AG04449 (cell line): ENCODE measurements at places on chromosomes 2 and 18.

- no peak for DNase-seq
These were observed 106.2 kb upstream of the BZW1 start for GRCh38 chr2:200705305-200706041.

DNA sequence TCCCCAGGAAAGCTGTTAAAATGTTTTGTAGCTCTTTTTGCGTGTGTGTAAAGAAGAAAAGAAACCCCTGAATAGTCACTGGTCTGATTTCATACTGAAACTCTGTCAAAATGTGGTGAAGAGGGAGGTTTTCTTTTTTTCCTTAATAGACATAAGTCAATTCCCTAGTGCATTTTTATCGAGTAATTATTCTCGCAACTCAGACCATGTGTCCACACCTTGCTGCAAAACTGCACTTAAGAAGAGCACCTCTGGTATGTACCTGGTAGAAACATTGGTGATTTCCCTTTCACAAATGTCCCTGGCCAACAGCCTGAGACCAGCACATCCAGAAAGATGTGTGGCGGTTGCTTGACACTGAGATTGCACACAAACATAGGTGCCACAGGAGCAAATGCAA is 159.9 kb downstream of the ZNF521 start:
- no peak for DNase-seq

DNA sequence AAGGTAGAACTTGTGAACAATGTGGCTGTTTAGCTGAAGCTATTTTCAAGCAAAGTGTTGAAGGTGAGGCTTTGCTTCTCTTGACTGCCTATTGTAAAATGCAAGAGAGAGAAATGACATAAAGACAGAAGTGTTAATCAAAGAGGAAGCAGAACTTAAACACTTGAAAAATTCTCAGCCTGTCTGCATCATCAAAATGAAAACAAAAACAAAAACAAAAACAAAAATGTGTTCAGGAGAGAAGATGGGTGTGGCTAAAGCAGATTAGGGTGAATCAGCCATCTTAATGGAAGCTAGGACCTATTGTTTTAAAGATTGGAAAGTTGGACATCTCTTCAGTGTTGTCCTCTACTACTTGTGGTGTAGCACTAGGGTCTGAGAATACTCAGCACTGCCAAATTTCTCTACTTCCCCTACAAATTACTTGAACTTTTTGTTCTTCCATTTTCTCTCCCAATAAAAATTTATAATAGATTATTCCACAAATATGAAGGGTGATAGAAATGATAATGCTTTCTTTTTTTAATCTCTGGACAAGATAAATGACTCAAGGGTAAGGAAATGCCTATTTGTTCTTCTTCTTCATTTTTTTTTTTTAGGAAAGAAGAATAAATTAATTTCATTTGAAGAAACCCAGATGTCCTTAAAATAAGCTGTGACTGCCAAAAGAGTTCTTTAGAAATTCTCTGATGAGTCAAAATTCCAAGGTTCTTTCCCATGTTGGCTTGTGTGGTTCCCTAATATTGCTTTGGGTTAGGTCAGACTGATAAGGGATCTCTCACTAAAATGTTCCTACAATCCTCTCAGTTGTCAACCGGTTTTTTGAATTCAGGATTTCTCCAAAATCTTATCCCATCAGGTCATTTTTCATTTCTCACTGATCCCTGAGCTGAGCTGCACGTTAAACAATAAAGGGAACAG is 571.2 kb upstream of the ZEB2 start:
- DNase-seq = no peak

- no peak for DNase-seq
These were observed 117.8 kb upstream of the LGALSL start for GRCh38 chr2:64336171-64336570.

DNA sequence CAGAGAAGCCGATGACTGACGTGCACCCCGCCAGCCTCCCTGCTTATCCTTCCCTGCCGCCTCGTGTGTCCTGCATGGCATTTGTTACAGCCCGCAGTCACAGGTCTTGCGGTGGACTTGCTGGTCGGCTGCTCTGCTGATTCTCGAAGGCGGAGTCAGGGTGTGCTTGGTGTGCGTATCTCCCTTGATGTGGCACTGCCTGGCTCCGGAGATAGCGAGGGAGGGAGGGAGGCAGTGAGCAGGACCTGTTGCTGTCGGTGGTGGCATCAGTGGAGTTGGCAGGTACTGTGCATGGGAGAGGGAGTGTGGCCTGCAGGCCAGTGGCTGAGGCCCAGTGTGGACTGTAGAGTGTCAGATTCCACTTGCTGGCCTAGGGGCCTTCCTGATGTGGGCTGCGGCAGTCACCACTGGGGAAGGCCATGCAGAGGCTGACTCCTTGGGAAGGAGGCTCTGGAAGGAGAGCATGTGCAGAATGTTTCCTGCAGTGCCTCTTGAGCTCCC is 198.9 kb downstream of the AGAP1 start:
- DNase-seq = no peak

DNA sequence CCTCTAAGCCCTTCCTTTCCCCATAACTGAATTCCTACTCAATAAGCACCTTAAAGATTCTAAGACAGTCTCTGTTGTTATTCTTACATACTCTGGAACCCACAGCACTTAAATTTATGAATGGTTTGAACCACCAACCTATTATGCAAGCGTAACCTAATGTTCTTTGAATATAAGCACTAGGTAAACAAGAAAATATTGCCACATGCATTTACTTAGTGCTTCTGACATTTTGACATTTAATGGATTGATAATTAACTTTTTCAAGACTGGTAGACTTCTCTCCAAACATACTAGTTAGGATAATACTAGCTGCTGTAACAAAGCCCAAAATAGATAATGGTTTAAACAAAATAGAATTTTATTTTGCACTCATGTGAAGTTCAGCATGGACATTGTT is 164.8 kb downstream of the ARHGAP15 start:
- DNase-seq = no peak

DNA sequence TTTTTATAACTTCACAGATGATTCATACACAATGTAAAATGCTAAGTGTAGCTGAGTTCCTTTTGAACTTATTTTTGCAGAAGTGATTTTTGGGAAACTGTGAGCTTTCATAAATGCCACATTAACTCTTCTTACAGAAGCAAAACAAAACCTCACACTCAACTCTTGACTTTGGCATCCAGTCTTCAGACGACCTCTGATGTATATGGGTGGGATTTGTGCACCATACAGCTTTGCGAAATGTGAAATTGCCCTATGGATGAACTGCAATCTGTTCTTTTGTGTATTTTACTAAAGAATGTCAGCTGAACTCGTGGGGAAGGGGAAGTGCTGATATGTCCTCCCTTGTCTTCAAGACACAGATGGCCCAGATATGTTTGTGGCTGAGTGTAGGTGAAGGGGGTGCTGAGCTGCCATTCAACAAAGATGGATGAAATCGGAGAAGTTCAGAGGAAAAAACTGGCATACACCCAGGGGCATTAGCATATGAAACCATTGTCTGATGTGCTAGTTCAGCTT is 218.3 kb downstream of the PTGR3 start:
- DNase-seq = no peak

- no peak for DNase-seq
These were observed 85.7 kb downstream of the SEPTIN10 start for GRCh38 chr2:109527846-109528705.

GRCh38 chr2:193539188-193539587 is 1344.5 kb upstream of the TMEFF2 start:
- DNase-seq = no peak

DNA sequence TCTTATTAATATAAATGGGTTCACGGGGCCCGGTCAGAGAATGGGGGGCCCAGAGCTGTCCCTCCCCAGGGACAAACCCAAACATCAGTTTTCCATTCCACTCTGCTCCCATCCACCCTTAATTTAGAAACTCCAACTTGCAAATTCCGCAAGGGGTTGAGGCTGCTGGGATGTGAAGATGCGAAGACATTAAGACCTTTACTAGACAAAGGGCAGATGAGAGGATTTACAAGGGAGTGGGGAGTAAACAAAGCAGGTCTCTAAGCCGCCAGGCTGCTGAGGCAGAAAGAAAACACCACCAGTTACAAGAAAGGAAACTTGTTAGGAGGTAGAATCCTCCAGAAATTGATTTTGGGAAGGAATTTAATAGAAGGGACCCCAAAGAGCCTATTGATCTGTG is 33.1 kb downstream of the MARCO start:
- no peak for DNase-seq

GRCh38 chr2:227767830-227768229 is 22.1 kb downstream of the SCYGR8 start:
- DNase-seq = no peak

GRCh38 chr18:13319629-13320028 is 101.1 kb downstream of the LDLRAD4 start:
- no peak for DNase-seq

GRCh38 chr2:19676770-19677169 is 225.0 kb downstream of the TTC32 start:
- DNase-seq = no peak

GRCh38 chr18:23260926-23261590 is 125.8 kb downstream of the CABLES1 start:
- no peak for DNase-seq

- no peak for DNase-seq
These were observed 72.6 kb downstream of the EMX1 start for GRCh38 chr2:72989770-72990556.

DNA sequence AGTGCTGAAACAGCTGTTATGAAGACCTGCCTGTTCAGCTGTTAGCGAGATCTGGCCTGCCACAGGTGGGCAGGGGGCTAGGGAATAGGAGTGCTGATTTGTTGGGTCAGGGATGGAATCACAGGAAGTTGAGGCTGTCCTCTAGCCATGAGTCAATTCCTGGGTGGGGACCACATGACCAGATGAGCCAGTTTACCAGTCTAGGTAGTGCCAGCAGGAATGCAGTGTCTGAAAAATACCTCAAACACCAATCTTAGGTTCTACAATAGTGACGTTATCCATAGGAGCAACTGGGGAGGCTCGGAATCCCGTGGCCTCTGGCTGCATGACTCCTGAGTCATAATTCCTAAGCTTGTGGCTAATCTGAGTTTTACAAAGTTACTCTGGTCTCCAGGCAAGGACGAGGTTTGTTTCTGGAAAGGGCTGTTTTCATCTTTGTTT is 44.9 kb downstream of the DYSF start:
- DNase-seq = peak; percentile 82

GRCh38 chr2:47906157-47907038 is at the start of gene FBXO11:
TSS of gene FBXO11 (minus strand) at chr2:47906498. CDS start at chr2:47905720, 778 bp downstream.
- peak; percentile 95 for DNase-seq

DNA sequence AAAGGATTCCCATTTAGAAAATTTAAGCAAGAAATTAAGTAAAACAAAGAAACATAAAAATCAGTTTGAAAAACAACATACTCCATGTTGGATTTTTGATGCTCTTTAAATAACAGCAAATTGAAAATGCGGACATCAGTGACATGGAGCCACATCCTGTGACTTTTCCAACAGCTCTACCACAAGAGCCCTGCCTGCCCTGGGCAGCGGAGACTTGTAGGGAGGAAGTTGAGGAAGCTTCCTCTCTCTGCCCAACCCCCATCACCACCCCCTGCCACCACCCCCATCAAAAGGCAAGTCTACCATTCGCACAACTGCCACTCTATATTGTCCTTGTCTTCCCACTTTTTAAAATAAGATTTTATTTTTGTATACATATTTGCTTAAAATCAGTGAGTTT is 32.8 kb upstream of the DAPL1 start:
- DNase-seq = no peak

DNA sequence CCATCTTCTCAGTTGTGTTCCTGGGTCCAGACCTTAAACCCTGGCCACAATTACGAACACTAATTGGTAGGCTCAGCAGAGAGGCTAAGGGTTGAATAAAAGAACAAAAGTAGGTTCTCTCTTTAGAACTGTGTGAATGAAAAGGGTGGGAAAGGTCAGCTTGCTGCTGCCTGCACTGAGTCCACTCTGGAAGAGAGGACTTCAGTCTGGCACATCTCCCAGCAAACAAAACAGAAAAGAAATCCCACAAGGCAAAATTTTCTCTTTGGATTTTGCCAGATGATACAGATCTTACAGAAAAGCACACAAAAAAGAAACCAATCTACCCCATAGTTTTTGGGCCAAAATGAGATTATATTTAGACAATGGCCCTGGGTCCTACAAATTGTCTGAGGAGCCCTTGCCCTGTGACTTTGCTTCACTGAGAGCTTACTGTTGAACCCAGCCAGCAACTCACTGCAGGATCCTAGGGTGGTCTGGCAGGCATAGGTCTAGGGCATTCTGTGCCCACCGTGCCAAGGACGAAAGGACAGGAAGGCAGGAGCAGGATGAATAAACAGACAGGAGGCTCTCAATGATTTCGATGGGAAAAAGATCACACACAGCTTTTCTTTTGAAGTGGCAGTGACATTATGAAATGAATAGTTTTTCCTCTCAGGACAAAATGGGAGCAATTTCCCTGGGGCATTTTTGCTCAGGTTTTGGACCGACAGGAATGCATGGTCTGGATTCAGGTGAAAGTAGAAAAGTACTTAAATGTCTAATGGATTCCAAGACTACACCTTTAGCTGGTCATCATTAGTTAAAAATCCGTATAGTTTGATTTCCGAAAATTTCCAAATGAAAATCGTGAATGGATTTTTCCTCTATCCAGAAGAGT is 68.4 kb upstream of the STAM2 start:
- no peak for DNase-seq

DNA sequence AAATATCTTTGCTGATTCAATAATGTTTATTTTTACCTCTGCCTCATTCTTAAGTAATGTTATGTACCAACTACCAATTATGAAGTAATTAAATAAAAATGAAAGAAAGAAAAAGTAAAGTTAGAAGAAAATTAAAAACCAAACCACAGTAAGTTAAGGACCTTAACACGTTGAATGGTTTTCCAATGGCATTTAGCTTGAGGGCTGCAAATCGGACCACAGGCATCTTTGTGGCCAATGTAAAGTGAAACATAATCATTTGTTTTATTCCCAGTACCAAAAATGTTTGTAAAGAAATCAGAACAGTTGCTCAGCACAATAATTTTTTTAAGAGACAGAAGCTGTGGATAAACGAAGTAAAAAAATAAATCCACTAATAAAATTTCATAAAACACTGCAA is 1455.5 kb upstream of the ZEB2 start:
- no peak for DNase-seq

GRCh38 chr2:238722883-238723282 is 125.0 kb upstream of the TWIST2 start:
- DNase-seq = no peak

DNA sequence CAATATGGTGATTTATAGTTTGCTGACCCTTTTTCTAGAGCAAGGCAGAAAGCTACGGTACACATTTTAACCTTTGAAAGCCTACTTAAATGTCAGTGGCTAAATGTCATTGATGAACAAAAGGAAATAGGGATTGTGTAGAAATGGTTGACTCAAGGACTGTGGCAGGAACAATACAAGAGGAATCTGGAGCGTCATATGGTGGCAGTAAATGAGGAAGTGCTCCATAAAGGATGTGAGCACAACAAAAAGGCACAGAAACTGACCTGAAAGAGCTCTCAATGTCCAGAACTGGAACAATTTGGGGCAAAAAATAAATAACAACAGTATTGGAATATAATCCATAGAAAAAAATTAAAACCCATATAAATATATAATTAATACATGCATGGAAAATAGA is 443.9 kb upstream of the VRK2 start:
- DNase-seq = no peak
